ENCODE measurements at places on chromosomes 11 and 22.

DNA sequence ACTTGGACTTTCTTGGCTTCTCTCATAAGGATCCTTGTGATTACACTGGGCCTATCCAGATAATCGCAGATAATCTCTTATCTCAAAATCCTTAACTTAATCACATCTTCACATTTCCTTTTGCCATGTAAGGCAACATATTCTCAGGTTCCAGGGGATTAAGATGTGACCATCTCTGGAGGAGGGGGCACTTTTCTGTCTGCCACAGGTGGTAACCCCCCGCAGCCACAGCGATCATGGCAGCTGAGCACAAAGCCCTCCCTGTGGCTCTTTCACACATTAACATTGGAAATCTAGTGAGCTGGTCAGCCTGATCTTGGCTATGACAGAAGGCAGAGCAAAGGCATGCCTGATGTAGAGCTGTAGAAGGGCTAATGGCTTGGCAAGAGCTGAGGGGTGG is 69.1 kb upstream of the CD82 start:
- no peak for DNase-seq

GRCh38 chr11:70769106-70769505 is 370.8 kb downstream of the CTTN start:
- no peak for DNase-seq

DNA sequence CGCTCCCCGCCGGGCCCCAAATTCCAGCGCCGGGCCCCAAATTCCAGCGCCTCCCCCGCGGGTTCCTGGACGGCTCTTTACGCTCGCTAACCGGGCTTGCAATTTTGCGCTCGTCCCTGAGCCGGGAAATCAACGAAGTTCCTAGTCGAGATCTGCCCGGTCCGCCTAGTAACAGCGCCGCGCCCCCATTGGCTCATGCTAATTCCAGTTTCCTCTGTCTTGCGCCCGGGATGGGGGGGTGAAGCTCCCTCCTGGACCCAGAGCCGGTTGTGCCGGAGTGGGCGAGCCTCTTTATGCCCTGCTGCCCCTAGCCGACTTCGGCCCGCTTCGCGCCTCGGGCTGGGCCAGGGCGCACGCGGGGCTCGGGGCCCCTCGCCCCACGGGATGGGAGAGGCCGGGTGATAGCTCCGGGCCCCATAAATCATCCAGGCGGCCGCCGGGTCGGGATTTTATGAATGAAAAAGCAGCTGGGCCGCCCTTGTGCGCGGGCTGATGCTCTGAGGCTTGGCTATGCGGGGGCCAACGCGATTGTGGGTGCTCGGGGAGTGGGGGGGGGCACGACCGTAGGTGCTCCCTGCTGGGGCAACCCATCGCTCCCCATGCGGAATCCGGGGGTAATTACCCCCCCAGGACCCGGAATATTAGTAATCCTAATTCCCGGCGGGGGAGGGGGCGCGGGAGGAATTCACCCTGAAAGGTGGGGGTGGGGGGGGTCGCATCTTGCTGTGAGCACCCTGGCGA is 1.8 kb upstream of the CCND1 start:
- DNase-seq: peak; percentile 79

GRCh38 chr22:20229916-20230775 is 38.0 kb downstream of the RTN4R start:
- no peak for DNase-seq

GRCh38 chr11:129825380-129825779 is 9.7 kb downstream of the TMEM45B start:
- DNase-seq: no peak

- DNase-seq: no peak
These were observed 26.8 kb upstream of the LIPT2 start for GRCh38 chr11:74520316-74520715.
